ENCODE measurements at places on chromosomes 4 and X.

- DNase-seq = peak; percentile 48
Observed at GRCh38 chr4:169009286-169010124, 550 bp downstream of the CBR4 start.

- no peak for DNase-seq
Observed at GRCh38 chrX:154738011-154738738, 12.7 kb downstream of the GAB3 start.

DNA sequence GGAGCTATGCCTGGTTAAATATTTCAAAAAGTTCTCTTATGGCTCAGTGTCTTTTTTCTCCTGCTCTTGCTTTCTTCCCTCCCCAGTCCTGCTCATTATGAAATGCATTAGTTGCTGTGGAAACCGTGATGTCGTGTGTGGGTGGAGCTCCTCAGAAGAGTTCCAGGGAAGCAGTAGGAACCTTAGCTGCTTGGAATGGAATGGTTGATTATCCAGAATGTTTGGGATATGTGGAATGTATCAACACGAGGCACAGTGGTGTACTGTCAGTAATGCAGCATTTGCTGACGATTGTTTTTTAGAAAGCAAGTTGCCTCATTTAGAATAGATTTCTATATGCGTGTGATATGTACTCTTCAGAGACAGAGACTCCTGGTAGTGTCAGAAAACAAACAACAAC is 333.2 kb downstream of the ARHGAP10 start:
- no peak for DNase-seq

- no peak for DNase-seq
Observed at GRCh38 chr4:25113915-25114904, 46.0 kb downstream of the SEPSECS start.

DNA sequence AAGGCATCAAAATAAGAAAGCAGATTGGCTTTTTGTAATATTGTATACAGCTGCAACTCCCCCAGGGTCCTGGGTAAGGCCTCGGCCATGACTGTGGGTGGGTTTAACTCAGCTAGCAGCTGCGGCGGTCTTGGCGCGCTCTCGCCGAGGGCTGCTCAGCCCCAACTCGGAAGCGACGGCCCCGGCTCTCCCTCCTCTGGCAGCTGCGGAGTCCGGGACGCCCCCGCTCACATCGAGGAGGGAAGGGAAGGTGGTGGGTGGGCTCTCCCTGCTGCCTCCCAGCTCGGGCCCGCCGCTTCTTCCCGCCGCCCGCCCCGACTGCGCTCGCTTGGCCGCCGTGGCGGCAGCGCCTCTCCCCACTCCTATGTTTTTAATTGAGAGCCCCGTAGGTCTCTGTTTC is 51.2 kb downstream of the GPR50 start:
- DNase-seq = no peak

DNA sequence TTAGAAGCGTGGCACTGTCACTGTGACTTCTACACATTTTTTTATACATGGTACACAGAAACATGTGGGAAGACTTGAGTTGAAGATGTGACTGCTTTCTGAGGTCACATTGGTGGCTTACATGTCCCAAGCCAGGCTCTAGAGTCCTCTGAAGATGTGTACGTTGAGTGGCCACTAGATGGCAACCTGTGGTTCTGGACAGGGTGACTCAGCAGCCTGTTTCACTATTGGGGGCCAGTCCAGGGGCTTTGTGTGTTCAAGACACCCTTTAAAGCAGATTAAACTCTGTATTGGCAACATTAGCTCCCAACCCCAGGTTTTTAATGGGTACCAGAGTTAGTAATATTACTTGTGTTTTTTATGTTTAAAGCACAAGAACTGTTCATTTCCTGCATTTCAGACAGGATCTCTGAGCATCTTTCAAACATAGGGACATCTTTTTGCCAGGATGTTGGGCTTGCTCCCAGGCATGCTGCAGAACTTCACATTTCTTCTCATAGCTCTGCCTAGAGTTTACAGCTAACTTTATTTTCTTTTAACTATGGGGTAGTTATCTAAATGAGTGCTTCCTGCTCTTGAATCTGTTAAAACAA is 53.0 kb downstream of the DCUN1D4 start:
- DNase-seq = peak; percentile 47

GRCh38 chrX:17758382-17758781 is 21.1 kb downstream of the SCML1 start:
- DNase-seq = no peak

GRCh38 chr4:635851-636627 is 10.7 kb downstream of the PDE6B start:
- DNase-seq = no peak

DNA sequence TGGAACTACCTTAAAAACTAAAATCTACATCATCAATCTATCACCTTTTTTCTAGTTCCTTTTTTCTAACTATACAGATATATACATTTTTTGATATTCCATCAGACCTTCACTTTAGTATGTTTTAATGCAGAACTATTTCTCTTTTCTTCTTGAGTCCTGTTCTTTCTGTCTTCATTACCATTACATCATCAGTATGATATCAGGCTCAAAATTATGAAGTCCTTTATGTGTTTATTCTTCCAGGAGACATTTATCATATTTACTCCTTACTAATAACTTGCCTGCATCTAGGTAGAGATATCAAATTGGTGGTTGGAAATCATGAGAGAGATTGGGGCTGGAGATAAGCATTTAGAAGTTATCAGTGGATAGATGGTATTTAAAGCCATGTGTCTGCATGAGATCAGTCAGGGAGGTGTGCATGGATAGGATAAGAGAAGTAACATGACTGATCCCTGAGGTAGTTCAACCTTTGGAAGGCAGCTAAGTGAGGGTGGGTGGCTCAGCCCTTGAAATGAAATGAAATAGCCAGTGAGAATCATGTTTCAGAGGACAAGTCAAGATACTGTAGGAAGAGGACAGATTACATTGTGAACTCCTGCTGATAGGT is 43.1 kb downstream of the MRPL1 start:
- DNase-seq = no peak

DNA sequence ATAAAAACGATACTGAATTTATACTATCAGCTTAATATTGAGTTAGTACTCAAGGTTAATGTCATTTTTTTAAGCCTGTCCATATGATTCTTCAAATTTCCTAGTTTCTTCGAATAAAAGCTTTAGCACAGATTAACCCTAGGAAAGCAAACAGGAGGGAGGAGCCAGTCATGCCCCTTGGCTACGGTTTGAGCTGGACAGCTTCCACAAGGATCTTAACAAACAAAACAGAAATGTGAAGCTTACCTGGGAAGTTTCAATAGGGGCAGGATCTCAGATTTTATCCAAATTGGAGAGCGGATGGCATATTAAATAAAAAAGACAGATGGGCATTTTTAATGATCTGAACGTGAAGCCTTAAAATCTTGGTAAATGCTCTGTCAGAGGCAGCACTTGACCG is 2.3 kb downstream of the NWD2 start:
- no peak for DNase-seq

DNA sequence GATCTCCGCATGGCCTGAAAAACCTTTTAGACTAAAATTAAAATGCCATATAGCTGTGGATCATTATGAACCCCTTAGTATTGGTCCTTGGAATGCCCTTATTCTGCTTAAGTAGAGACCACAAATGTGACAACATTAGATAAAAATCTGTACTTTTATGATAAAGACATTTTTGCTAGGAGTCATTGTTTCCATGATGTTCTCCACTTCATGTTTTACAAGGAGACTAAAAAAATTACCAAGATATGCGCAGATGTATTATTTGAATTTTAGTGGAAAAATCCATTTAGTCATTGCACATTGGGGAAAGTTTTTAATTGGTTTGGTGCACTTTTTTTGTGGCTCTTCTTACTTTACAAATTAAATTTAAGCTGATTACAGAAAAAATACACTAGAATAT is 85.1 kb upstream of the HPRT1 start:
- no peak for DNase-seq

DNA sequence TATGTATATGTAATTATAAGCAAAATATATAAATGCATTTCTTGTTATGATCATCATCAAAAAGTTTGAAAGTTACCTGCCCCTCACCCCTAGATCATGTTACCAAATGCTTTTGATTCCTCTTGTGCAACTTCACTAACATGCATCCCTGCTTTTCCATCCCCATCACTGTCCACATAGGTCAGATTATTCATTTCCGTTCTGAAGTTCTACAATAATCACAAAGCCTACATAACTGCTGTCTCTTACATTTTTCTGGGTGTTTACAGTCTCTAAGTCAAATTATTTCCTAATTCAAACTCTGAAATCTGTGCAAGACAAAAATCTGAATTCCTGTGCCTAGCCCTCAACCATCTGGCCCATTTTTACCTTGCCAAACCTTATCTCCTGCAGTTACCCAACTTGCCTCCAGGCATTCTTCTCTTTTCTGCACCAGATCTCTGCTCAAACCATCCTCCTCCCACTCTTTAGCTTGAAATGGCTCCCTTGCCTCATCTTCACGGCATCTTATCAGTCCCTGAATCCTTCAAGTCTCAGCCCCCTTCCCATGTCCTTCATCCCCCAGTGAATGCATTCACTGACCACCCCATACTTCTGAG is 42.4 kb upstream of the SLC39A8 start:
- DNase-seq = no peak
